ENCODE measurements at places on chromosomes 4 and X. TPM values are rescaled to one million over a fixed set of nuclear protein-coding genes. Genes with fewer than 3 reads are reported as not detected.

DNA sequence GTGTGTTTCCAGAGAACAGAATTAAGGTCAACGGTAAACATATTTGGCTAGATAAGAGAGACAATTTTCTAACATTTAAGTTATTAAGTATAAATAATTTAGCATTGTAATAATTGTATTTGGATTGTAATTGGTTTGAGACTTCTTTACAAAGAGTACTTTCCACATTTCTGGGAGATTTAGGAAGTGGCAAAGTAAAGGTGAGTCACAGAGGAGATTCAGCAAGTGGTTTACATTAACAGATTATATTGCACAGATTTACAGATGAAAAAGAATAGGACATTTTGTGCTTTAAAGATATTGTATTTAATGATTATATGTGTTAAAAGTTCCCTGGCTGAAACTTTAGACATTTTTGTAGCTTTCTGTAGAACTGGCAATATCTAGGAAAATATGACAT lies 584.4 kb upstream of the AADAT start:
- no peak overlapping the region for H3K4me3 ChIP-seq
- no peak overlapping the region for H3K27ac ChIP-seq
- H3K27me3 ChIP-seq, result no peaks in the 10 kb centered on the region
- H3K4me1 ChIP-seq, result no peaks in the 10 kb centered on the region
- DNase-seq, result no peak

The TEC gene
- 4.3 TPM for total RNA-seq

The NR0B1 gene
- not detected for total RNA-seq

The NUDT6 gene
- 8.8 TPM for total RNA-seq

The TLR2 gene
- 1.3 TPM for total RNA-seq

Data from activated CD4-positive, alpha-beta T cell treated with anti-CD3 and anti-CD28 coated beads for 36 hours (primary cell).